ENCODE measurements at places on chromosomes 11 and 22.

DNA sequence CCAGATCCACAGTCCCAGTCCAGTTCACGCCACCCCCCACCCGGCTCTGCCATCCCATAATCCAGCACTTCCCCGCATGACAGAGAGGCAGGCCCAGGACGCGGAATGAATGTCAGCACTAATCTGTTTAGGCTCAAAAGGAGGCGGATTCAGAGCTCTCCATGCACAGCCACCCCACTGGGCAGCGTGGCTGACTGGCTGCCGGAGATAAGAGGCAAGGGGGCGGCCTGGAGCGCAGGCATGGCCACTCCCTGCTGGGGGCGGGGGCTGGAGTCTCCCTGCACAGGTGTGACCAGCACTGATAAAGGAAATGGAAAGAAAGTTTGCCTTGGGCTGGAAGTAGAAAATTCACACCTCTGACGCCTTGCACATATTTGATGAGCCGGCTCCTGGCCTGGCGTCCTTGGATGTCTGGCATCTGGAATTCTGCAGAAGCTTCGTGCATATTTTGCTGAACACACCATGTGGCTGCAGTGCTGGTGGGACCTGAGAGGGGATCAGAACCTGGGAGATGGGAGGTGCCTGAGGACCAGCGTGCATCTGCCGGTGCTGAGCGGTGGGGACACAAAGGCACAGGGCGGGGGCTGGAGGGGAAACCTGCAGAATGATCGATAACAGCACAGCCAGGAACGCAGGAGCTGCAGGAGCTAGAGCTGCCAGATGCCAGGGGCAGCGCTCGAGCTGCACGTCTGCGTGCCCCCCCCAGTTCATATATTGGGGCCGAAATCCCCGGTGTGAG is 344.4 kb downstream of the CTTN start:
- DNase-seq, result no peak

DNA sequence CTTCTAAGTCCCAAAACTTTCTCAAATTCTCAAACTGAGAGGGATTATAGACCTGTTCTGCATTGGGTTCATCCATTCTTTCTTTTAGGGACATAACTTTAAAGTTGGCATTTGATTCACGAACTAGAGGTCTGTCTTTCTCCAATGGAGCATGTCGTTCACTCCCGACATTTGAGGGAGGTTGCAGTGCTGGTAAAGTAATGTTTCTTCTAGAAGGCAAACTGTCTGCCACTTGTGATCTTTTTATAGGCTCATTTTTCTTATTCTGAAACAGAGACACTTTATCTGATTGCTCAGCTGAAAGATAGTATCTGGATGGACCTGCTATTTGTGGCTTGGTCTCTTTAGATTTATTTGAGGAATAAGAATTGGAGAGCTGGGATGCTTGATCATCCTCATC is 40.4 kb upstream of the CCDC89 start:
- DNase-seq, result no peak

- DNase-seq, result peak; percentile 40
Observed at GRCh38 chr11:17760102-17761029, 25.8 kb downstream of the KCNC1 start.

DNA sequence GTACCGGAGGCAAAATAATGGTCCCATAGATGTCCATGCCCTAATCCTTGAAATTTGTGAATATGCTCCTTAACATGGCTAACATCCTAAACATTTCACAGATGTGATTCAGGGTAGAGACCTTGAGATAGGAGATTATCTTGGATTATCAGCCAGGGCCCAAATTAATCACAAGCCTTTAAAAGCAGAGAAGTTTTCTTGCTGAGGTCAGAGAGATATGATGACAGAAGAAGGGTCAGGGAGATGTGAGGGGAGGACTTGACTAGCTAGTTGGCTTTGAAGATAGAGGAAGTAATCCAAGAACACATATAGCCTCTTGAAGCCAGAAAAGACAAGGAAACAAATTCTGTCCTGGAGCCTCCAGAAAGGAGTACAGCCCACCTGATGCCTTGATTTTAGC is 19.1 kb upstream of the FDX1 start:
- no peak for DNase-seq

DNA sequence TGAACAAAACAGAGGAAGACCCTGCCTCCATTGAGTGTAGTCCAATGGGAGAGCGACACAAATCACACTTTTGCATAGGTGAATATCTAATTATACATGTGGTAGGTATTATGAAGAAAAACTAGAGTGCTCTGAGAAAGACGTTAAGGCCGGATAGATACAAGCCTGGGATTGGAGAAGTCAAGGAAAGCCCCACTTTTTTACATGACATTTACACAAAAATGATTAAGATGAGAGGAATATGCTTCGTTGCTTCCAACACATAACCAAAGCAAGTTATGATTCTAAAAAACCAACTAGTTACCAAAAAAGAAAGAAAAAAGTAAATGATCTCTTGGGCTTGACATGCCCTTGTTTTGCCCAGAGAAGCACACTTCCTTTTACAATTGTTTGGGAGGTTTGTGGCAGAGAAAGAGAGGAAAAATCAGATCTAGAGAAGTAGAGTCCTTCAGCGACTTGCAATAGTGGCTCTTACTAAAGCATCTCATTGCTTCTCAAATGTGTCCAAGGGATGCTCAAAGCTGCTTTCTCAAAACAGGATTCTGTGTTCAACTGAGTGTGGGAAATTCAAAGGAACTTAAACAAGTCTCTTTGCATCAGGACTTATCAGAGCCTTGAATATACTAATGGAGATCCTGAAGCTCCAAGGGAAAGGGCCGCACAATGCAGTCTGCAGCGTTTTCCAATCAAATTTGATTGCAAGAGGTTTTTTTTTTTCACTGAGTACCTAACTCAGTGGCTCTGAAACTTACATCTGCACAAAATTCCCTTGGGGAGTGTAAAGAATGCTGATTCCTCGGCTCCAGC is 38.8 kb downstream of the FLI1 start:
- no peak for DNase-seq

DNA sequence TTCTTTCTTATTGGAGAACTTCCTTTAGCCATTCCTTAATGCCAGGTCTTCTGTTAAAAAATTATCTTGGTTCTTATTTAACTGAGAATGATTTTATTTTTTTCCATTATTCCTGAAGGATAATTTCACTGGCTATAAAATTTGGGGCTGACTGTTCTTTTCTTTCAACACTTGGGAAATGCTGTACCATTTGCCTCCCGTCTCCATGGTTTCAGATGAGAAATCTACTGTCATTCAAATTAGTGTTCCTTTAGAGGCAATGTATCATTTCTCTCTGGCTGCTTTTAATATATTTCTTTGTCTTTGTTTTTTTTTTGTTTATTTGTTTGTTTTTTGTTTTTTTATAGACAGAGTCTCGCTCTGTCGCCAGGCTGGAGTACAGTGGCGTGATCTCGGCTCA is 51.8 kb upstream of the SMTN start:
- DNase-seq, result no peak
